Stimulated activated CD8-positive, alpha-beta memory T cell treated with anti-CD3 and anti-CD28 coated beads, Interleukin-7, amount 100 ng/mL, for 1 hour (primary cell): ENCODE measurements at places on chromosomes 11 and 22.

GRCh38 chr11:64410404-64410734 is 51.4 kb downstream of the RPS6KA4 start:
- no peak for DNase-seq

- no peak for DNase-seq
These were observed 35.9 kb upstream of the NAV2 start for GRCh38 chr11:19676475-19677380.

- no peak for DNase-seq
These were observed 180.2 kb downstream of the NAV2 start for GRCh38 chr11:19892876-19893275.

DNA sequence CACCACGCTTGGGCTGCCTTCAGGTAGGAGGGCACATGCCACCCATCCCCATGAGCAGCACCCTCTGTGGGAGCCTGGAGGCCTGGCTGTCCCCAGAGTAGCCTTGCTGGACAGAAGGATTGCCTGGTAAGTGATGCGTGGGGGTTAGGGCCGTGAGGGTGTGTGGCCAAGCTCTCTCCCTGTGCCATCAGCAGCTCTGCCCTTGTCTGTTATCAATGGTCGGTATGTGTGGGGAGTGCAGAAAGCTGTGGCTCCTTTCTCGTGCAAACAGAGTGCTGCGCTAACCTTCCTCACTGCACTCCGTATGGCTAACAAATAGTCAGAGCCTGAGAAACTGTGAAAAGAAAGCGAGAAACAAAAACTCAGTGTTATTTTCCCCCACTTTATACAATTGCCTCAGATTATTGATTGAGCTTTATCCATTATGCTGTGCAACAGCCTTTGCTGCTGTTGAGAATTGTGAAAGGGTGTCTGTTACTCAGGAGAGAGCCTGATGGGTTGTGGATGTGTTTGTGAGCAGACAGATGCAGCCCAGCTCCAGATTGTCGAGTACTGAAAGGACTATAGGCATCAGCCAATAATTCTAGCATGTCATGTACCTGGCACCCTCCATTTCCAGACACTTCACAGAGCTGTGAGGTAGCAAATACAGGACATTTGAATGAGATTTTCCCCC is 432.2 kb downstream of the NTM start:
- no peak for DNase-seq

DNA sequence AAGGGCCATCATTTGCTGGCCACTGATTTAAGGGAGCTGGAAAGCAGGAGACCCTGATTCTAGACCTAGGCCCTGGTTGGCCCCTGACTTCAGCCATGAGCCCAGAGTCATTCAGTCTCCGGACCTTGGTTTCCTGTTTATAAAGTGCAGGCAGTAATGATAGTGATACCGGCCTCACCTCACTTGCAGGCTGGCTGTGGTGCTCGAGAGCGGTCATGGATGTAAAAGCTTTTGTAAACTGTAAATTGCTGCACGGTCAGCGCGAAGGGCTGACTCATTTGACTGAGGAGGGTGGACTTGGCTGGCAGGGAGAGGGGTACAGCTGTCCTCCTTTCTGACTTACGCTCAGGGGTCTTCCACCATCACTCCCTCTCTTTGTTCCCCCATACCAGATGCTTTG is 37.4 kb downstream of the FBLN1 start:
- DNase-seq: no peak

- DNase-seq: no peak
These were observed 58.5 kb downstream of the UBASH3B start for GRCh38 chr11:122714004-122714403.

- DNase-seq: no peak
These were observed 165.6 kb upstream of the DDI1 start for GRCh38 chr11:103870821-103871309.

DNA sequence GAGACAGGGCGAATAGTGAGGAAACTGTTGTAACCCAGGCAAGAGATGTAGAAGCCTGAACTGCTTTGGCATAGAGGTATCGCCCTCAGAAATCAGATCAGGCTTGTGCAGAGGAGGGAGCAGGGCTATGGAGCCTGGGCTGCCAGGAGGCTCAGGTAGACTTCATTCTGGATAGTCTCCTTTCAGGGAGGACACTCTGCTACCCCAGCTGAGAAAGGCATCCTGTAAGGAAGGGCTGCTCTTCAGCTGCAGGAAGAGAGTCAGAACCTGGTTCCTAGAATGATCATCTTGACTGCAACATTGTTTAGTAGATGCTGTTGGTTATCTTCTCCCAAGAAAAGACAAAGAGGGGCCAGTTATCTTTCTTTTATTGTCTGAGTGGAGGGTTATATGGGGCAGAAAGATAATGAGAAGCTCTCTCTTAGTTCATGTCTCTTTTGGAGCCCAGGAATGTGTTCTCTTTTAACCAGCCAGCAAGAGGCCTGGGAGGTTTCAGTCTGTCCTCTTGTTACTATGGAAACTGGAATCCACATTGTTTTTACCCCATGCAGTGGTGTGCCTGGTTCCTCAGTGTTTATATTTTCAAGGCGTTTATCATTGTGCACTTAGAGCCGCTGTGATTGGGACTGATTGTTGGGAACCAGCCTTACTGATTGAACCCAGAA is 95.7 kb downstream of the STIM1 start:
- no peak for DNase-seq

GRCh38 chr22:28930357-28931007 is 47.1 kb downstream of the ZNRF3 start:
- no peak for DNase-seq

DNA sequence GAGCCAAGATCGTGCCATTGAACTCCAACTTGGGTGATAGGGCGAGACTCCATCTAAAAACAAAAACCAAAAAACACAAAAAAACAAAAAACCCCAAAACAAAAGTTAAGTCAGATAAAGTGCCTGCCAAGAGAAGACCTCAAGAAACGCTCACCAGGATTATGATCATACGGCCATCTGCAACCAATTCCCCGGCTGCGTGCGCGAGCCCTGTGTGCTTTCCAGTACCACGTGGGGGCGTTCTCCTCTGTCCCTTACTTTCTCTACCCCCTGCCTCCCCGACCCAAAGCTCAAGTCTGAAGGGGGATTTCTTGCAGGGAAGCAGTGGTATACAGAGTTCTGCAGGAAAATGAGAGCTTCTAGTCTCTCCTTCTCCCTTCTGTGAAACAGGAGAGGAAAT is 10.5 kb upstream of the RPS19BP1 start:
- DNase-seq: no peak

GRCh38 chr22:25382762-25383161 is 163.3 kb downstream of the CRYBB2 start:
- no peak for DNase-seq

DNA sequence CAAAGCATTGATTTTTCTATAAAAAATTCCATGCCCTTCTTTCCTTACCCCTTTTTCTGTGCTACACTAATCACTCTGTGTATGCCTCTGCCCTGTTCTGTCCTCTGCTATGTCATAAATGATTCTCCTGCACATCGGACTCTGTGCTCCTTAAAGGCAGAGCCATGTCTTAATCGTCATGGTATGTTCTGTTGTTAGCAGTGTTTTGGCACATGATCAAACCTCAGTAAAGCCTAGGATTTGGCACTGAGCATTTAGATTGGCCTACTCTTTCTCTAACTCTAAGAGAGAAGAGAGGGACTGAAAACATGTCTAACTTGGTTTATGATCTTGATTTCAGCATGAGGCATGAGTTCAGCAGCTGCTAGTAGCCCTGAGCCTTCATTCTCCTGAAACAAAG is 266.9 kb downstream of the AASDHPPT start:
- DNase-seq: no peak

DNA sequence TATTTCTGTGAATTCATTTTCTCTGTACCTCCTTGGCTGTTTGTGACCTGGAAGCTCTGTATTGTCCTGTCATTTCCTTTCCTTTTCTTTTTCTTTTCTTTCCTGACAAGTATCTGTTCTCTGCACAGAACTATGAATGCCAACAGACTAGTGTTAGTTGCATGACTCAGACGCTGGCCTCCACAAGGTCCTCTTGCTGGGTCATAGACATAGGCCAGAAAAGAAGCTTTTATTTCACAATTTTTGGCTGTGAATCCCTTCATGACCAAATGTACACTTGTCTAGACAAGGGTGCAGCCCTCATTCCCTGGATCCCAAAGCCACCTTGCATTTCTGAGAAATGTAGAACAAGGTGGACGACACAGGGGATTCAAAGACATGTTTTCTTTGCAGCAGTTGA is 104.1 kb upstream of the MTNR1B start:
- no peak for DNase-seq

DNA sequence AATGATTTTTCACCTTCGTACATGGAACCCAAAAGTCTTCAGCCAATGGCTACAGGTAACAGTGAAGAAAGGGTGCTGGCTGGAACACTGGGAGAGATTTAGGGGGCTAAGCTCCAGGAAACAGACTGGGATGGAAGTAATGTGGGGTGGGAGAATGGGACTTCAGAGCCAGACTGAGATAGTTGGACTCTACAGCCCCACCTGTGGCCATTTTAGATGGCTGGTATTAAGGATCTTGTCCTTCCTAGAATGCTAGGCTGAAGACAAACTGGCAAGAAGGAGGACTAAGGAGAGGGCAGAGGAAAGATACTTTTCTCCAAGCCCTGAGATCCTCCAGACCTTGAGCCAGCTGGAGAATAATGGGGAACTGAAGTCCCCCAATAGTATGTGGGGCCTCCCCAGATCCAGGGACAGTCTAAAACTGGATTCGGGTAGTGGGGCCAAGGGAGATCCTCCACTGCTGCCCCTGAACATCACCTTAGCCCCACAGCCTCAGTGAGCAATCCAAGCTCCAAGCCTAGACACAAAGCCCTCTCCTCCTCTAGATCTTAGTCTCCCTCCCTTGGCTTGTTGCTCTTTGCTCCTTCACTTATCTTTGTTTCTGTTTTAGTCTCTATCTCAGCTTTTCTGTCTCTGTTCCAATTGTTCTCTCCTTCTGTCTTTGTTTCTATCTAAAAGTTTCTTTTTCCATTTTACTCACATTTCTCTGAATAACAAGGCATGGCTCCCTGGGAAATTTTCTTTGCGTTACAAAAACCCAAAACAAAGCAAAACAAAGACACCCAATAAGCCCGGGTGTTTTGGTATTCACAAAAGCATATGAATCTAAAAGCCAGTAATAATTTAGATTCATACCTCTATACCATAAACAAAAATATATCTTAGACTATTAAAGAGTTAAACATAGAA is 16.2 kb upstream of the RRAS2 start:
- no peak for DNase-seq

DNA sequence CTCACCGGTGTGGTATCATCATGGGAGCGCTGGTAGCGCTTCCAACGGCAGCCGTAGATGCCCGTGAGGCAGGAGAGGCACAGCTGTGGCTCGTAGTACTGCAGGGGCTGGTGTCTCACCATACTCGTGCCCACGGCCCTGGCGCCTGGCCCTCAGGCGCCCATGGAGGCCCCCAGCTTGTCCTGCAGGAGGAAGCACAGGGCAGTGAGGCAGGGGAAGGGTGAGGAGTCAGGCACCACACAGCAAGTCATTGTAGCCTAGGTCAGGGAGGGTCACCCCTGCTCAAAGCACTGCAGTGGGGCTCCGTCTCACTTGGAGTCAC is 44.6 kb upstream of the KLHL35 start:
- no peak for DNase-seq

GRCh38 chr11:16299884-16300782 is 56.2 kb downstream of the SOX6 start:
- DNase-seq: no peak

GRCh38 chr11:31850365-31850764 is 39.2 kb upstream of the PAX6 start:
- DNase-seq: no peak

GRCh38 chr22:40182231-40182835 is 4.6 kb downstream of the TNRC6B start:
- DNase-seq: no peak

GRCh38 chr11:122131126-122131525 is 15.1 kb upstream of the BLID start:
- no peak for DNase-seq

- no peak for DNase-seq
These were observed 98.3 kb upstream of the ZC3H12C start for GRCh38 chr11:109994907-109995306.

DNA sequence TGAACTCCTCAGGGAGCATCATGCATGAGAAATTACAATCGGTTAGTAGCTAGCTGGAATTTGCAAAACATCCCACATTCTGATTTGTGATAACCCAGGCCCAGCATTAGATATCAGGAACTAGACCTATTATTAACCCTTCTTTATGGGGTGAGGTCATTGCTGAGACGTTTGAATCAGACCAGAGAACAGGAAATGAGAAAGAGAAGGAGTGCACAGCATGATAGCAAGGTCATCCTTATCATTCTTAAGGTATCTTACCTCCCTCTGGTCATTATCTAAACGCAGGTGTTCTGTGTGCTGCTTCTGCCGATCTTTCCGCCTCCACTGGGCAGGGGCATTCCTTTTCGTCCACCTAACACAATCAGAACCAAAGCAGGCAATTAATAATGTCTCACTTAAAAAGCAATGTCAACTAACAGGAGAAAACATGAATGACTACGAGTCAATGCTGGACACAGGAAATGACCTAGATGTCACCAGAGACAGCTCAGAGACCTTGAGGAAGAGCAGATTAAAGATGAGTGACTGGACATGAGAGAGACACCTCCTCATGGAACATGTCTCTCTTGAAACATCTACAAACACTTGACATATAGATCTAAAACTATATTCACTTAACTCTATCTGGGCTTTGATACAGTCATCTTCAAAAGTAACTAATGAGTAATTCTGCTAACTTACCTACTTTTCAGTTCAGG is 78.3 kb upstream of the SCUBE2 start:
- no peak for DNase-seq

DNA sequence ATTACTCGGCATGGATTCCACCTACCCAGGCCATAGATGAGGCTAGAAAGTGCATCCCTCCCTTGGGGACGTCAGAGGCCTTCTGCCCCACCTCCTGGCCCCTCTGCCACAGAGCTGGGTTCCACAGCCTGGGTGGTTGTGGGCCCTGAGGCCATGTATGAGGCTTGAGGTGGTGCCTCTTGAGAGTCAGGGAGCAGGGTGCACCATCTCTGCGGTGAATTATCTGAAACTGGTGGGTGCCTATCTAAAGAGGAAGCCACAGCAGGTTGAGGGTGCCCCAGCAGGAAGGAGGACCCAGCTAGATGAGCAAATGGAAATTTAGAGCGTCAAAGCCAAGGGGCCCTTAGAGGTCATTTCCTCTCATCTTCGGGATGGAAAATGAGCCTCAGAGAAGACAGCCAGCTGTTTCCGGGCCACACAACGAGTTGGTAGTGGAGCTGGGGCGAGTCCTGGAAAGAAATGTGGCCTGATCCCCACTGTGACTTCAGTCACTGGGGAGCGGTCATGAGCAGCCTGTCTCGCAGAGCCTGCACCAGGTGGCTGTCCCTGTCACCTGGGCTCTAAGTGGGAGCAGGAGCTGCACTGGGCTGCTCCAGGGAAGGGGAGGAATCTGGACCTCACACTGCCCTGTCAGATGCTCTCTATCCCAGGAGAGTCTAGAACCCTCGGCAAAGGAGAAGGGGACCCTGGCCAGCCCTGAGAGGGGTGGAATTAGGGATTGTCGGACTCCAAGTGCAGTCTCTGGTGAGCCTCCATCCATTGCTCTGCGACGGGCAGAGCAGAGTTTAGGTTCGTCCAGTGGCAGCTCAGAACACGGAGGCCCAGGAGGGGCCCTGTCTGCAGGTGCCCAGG is 7.3 kb downstream of the ADORA2A start:
- peak; percentile 54 for DNase-seq
